CD4-positive, alpha-beta memory T cell (primary cell): ENCODE measurements at places on chromosomes 11 and 22.

- no peak for DNase-seq
These were observed 813 bp upstream of the BTBD10 start for GRCh38 chr11:13463779-13464290.

- DNase-seq = no peak
These were observed 37.7 kb downstream of the SHISAL1 start for GRCh38 chr22:44274918-44275630.

DNA sequence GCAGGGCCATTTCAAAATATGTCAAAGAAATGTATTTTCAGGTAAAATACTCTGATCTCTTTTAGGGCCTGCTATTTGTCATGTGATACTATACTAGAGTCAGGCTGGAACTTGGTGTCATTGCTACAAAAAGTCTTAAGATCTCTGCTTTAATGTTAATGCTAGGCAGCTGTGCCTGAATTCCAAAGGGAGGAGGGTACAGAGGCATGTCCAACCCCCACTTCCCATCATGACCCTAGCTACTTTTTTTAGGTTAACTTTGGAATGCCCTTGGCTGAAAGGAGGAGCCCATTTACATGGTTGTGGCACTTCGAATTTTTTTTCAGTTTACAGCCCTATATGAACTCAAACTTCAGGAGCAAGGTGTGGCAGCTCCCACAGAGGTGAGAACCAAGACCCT is 58.1 kb downstream of the OSBP2 start:
- no peak for DNase-seq

GRCh38 chr22:41177622-41178424 is 27.3 kb upstream of the L3MBTL2 start:
- no peak for DNase-seq

DNA sequence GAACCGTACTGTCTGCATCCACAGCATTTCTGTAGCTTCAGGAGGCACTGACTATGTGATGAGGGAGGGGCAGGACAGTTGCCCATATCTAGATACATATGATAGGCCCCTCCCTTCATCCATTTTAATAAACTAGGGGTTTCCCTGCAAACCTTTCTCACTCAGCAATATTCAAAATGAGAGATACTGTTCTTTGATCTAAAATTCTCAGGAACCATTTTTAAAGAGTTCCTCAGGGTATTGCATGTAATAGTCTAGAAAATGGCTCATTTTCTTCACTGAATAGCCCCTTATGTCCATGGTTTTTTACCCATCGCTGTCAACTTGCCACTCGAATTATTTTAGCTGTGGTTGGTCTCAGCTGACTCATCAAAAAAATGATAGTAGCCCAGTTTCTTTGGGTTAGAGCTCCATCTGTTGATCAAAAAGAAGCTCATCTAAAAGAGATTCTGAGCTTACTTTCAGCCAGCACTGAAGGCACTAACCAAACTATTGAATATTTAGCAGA is 37.0 kb upstream of the DNAJB7 start:
- peak; percentile 45 for DNase-seq
